CD4-positive, alpha-beta T cell treated with Interleukin-17A for 4 hours (primary cell): ENCODE measurements at places on chromosomes 6 and 20.
A peak's percentile ranks its signal among the peaks of the same experiment; 100 is the strongest.

DNA sequence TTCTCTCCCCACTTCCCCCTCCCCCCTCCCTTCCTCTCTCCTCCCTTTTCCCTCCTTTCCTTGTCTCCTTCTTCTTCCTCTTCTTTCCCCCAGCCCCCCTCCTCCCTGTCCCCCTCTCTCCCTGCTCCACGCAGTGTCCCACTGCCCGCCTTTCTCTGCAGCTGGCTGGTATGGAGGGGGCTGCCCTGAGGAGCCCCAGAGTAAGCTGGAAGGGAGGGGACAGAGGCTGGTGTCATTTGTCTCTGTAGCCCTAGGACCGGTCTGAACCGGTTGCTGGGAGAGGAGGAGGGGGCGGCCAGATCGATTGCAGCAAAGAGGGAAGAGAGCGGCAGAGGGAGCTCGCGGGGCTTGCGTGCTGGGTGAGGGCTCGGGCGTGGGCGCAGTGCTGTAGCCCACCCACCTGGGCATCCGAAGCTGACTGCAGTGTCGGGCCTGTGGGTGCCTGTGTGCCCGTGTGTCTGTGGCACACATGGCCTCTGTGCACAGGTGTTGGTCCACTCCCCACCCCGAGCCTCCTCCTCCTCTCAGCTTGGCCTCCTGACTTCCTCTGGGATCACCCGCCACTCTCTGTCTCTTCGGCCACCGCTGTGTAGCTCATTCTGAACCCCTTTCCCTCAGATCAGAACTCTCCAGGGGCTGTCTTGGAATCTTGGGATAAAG is 50.6 kb downstream of the SRC start:
- DNase-seq, result no peak

DNA sequence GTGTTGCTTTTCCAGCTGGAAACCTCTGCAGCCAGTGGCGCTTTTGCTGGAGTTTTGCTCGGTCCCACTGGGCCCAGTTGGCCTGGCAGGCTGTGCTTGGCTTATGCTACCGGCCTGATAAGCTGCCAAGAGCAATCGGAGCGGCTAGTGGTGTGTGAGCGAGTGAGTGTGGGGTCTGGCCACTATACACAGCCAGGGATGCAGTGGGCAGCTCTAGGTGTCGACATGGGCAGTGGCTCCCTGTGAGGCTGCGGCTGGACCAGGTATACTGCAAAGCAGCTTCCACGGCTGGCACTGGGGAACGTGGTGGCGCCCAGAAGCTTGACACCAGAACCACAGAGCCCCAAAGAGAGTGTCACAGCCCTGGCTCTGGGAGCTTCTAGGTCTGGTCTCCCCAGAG is 996.5 kb downstream of the GRIK2 start:
- DNase-seq, result no peak

DNA sequence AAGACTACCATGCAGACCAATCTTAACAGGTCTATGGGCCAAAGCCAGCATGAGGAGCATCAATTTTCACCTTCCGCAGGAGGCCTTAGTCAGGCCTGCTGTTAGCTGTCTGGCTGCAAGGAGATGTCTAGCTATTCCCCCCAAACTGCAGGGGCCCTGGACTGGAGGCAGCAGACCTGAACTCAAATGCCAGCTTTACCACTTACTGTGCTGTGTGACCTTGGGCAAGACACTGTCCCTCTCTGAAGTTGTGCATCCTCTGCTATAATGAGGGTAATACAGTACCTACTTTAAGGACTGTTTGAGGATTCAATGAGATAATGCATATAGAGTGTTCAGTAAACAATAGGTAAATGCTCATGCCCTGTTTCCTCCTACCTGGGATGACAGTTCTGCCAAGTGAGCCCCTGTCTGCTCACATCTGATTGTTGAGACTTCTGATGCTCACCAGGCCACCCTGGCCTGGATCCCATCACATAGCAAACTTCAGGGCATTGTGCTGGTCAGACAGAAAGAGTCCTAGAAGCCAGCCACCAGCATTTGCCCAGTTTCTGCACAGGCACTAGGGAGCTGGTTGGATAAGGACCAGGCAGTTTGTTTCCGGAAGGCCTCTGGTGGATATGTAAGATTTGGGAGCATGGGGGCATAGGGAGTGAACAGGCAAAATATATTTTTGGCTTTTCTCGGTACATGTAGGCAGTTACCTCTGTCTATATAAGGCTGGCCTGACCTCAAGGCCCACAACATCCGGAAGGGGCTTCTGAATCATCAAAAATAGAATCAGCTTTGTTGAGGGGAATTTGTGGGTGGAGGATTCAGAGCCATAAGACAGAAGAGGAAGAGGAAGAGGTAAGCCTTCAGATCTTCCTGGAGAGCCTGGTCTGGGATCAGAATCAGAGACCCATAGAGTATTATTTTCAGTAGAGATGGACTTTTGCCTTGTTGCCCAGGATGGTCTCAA is 2.3 kb upstream of the OCSTAMP start:
- peak; percentile 7 for DNase-seq

DNA sequence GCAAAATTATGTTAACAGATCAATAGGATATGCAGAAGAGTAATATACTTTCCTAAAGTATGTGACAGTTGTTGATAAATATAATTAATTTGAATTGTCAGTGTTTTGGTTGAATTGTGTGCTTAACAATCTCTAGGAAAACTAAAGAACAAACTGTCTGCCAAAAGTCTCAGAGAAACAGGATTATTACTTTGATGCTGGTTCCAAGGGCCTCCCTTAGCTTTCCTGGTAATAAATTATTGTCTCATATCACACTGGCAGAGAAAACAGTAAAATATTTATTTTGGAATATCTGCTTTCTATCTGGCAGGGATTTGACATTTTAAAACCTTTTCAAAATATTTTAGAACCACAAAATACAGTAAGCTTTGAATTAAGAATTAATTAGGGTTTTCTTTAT is 40.1 kb upstream of the CARMIL1 start:
- DNase-seq, result no peak

DNA sequence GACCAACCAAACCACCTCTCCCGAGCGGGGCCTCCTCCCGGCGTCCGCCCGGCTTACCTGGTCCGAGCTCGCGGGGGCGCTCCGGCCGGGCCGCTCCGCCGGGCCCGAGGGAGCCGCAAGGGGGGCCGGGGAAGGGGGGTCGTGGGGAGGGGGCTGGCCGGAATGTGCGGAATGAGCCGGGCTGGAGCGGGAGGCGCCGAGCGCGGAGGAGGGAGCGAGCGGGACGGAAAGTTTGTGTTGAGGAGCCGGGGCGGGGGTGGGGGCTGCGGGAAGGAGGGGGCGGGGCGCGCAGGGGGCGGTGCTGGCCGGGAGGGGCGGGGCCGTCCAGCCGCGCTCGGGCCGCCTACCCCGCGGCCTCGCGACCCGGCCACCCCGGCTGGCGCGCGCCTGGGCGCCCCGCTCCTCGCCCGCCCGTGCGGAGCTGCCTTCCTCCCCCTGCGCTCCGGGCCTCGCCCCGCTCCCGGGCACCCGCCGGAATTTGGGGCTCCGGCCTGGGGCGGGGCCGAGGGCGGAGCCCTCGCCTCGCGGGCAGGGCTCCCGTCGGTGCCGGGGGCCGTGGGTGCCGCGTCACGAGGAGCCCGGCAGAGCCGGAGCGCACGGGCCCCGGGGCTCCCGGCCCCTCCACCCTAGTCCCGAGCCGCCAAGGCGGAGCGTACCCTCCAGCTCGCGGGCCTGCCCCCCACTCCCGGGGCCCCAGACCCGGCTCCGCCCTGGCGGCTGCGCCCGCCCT is at the start of gene TEAD3:
Gene TEAD3, minus strand, starts transcription at position 239 of the 730 bp plus-strand sequence.
- peak; percentile 70 for DNase-seq

DNA sequence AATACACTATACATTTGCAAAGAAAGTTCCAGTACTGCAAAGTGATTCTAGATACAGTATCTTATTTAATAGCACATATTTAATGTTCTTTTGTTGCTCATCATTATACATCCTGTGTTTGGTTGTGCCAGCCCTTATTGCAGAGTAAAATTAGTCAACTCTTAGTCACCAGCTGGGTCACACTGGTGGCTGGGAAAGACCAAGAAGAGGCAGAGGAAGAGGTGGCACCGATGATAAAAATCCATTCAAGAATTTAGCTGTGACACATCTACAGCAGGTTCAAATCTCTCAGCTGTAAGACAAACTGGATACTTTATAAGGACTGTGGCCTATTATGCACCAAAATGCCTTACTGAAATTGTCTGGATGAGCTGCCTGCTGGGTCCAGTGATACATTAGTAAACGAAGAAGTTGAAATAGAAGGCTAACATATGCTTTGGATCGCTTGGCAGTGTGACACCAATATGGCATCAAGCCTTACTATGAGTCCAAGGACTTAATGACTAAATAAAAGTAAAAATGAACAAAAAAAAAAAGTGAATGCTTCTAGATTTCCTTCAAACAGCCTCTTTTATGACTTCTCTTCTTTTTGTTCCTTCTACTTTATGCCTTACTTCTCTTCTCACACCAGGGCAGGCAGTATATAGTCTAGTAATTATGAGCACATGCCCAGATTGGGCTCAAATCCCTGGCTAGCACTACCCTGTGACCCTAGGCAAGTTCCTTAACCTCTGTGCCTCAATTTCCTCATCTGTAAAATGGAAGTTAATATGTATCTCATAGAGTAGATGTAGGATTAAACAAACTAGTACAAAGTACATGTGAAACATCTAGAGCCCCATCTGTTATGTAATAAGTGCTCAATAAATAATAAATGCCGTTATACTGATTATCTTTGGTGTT is 29.4 kb upstream of the RNF8 start:
- DNase-seq, result peak; percentile 17

DNA sequence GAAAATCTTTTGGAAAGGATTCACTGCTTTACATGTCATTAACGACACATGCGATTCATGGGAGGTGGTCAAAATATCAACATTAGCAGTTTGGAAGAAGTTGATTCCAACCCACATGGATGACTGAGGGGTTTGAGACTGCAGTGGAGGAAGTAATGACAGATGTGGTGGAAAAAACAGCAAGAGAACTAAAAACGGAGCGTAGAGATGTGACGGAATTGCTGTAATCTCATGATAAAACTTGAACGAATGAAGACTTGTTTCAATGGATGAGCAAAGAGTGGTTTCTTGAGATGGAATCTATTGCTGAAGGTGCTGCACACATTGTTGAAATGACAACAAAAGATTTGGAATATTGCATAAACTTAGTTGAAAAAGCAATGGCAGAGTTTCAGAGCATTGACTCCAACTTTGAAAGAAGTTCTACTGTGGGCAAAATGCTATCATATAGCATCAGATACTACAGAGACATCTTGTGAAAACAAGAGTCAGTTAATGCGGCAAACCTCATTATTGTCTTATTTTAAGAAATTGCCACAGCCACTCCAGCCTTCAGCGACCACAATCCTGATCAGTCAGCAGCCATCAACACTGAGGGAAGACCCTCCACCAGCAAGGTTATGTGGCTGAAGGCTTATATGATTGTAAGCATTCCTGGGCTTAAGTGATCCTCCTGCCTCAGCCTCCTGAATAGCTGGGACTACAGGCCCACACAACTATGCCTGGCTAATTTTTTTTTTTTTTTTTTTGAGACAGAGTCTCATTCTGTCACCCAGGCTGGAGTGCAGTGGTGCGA is 19.2 kb downstream of the SRSF3 start:
- DNase-seq, result no peak

DNA sequence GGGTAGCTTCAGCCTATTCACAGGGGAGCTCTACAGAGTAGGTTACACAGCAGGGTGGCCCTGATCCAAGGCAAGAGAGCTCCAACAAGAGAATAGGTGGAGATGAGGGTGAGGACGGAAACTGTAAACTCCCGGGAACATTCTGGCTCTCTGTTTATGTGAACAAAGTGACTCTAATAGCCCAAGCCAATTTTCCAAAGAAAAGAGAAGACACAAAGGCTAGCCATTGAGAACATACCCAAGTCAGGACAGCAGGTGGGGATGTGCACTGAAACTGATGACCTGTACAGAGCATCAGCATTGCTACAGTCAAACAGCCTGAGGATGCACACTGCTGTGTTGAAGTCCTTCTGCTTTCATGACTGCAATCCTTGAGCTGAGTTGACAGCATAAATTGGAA is 136.0 kb upstream of the TOP1 start:
- DNase-seq, result no peak

DNA sequence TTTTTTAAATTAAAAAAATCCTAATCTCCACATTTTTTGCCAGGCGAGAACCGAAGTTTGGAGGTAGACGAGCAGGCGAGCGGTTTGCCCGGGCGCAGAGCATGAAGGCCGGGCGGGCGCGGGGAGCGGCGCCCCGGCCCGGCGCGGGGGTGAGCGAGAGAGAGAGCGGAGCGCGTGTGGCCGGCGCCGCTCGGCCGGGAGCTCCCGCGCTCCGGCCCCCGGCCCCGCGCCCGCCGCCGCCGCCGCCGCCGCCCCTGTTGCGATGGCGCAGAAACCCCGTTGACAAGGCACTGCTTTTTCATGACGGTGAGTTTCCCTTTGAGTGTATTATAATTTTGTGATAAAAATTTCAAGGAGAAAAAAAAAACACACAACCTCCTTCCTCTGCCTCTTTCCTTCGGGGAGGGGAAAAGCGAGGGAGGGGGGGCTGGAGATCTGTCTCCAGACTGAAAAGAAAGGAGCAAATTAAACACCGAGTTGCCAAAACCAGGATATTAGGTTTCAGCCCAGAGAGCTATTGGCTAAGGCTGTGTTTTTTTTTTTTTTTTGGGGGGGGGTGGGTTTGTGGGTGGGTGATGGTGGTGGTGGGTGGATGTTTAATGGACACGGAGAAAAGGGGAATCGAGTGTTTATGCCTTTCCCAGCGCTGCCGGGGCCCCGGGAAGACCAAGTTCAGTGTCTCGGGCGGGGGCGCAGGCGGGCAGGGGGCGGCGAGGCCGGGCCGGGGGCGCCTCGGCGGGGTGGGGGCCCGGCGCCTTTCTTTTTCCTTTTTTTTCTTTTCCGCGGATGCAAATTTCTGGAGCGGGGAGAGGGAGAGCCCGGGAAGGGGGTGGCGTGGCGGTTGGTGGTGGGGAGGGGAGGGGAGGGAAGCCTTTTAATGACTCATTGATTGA is at the start of gene BICRAL:
Gene BICRAL, plus strand, starts transcription at position 257 of the 893 bp plus-strand sequence. CDS start 39,971 bp downstream, outside the sequence.
- peak; percentile 78 for DNase-seq

GRCh38 chr6:23927935-23928334 is 198.1 kb upstream of the NRSN1 start:
- no peak for DNase-seq

DNA sequence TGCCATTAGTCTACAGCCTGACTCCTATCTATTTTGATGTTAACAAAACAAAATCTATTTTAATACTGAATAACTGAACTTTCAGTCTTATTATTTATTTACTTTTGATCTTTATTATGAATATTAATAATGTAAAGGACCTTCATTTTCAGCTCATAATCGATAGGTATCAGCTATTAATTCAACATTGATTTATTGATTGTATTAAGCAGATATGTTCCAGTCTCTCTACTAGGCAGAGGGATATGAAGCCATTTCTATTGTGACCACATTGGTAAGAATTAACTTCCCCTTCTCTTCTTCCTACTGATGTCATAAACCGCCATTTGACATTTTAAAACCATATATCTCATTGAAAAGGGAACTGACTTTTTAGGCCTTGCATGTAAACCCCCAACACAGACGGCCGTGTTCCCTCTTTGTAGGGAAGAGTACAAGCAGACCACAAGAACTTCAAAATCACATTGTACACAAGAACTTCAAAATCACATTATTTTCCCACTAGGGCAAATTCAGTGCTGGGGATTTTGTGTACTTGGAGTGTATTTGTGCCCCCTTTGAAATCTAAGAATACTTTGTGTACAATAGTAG is 69.5 kb upstream of the FABP7 start:
- DNase-seq, result no peak

GRCh38 chr6:34523441-34524206 is 32.5 kb downstream of the SPDEF start:
- no peak for DNase-seq
